T-helper 17 cell (primary cell): ENCODE measurements at places on chromosomes 6 and 20. TPM values are rescaled to one million over a fixed set of nuclear protein-coding genes. Genes with fewer than 3 reads are reported as not detected.

The SNAI1 gene
- total RNA-seq, result 3.3 TPM

The GLP1R gene
- total RNA-seq, result not detected

The ATP6V1G2 gene
- total RNA-seq, result 2.0 TPM

The KCNK15 gene
- total RNA-seq, result not detected

The FRK gene
- total RNA-seq, result 0.02 TPM

The LBP gene
- total RNA-seq, result not detected

The CASP8AP2 gene
- 28.2 TPM for total RNA-seq

The EEF1E1 gene
- 11.7 TPM for total RNA-seq

The HLA-DRB5 gene
- 2.8 TPM for total RNA-seq

The PAK5 gene
- not detected for total RNA-seq

The SIRPG gene
- 47.5 TPM for total RNA-seq

The KIF25 gene
- not detected for total RNA-seq

The ZSWIM1 gene
- 8.0 TPM for total RNA-seq

The IL17F gene
- total RNA-seq, result 0.68 TPM

The ZNF76 gene
- total RNA-seq, result 60.8 TPM

The CLPSL1 gene
- not detected for total RNA-seq

The SPTLC3 gene
- 0.42 TPM for total RNA-seq

The FOXF2 gene
- total RNA-seq, result not detected

The DCDC2 gene
- total RNA-seq, result 0.15 TPM

The CRISP2 gene
- total RNA-seq, result not detected

The SLC4A11 gene
- 1.3 TPM for total RNA-seq

The ATP5F1E gene
- 84.0 TPM for total RNA-seq

The MRS2 gene
- 7.9 TPM for total RNA-seq

The CPXM1 gene
- 0.12 TPM for total RNA-seq

The SMPDL3A gene
- 0.15 TPM for total RNA-seq

The AKIRIN2 gene
- total RNA-seq, result 128 TPM

The TDP2 gene
- 35.6 TPM for total RNA-seq

The TBXT gene
- not detected for total RNA-seq

The HCRTR2 gene
- total RNA-seq, result not detected

The TUBB2B gene
- total RNA-seq, result 0.75 TPM

The ENPP3 gene
- 0.16 TPM for total RNA-seq

The SLC17A1 gene
- 0.52 TPM for total RNA-seq

The KATNA1 gene
- total RNA-seq, result 18.2 TPM

The C2 gene
- total RNA-seq, result not detected

The GPR63 gene
- 0.80 TPM for total RNA-seq

The KCNK5 gene
- 0.87 TPM for total RNA-seq

The GSTA3 gene
- not detected for total RNA-seq

The DSP gene
- total RNA-seq, result not detected

The SMOC2 gene
- not detected for total RNA-seq

The GABRR1 gene
- not detected for total RNA-seq

The LY6G5C gene
- total RNA-seq, result 4.6 TPM

The MYL9 gene
- 125 TPM for total RNA-seq

The FHL5 gene
- not detected for total RNA-seq

The PTCHD4 gene
- total RNA-seq, result not detected

The DLK2 gene
- total RNA-seq, result 0.89 TPM

The TGM2 gene
- total RNA-seq, result 0.37 TPM

The SIRPB1 gene
- total RNA-seq, result 4.4 TPM

The PRL gene
- not detected for total RNA-seq

The SIGLEC1 gene
- 0.13 TPM for total RNA-seq

The LCA5 gene
- 0.08 TPM for total RNA-seq

The E2F1 gene
- total RNA-seq, result 11.5 TPM

The PDE7B gene
- total RNA-seq, result 0.25 TPM
